ENCODE measurements at places on chromosomes 7 and 10.

- DNase-seq, result no peak
These were observed 117.9 kb downstream of the ADCY1 start for GRCh38 chr7:45692031-45692430.

DNA sequence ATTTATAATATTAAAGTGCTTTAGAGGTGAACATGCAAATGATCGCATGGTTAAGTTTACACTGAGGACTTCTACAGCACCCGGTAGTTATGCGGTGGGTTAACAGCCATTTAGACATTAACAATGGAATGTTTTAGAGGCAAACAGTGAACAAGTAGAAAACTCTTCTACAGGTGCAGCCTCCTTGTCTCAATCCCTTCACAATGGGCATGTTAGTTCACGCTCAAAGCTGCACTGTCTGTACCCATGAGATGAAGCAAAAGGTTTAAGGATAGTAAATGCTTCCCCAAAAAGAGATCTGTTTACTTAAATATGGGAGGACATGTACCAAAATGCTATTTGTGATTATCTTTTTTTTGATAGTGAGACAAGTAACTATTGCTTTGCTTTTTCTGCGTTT, 25.1 kb downstream of the PUS7 start:
- DNase-seq, result no peak

GRCh38 chr7:35908331-35909216, 107.7 kb downstream of the SEPTIN7 start:
- DNase-seq, result no peak

DNA sequence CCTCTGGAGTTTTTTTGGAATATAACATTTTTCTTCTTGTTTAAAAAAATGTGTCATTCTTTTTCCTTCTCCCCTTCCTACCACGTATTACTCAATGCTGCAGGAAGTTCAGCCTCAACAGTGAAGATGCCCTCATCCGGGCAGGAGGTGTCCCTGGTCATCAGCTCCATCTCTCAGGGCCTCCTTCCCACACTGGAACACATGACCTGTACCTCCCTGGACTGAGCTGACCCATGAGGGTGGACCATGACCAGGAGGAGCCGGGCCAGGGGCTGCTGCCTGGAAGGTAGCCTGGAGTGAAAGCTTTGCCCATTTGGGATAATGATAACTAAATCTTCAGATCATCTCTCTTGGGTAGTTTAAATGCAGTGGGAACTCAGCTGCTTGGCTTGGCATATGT, 316.5 kb upstream of the ZMIZ1 start:
- no peak for DNase-seq

DNA sequence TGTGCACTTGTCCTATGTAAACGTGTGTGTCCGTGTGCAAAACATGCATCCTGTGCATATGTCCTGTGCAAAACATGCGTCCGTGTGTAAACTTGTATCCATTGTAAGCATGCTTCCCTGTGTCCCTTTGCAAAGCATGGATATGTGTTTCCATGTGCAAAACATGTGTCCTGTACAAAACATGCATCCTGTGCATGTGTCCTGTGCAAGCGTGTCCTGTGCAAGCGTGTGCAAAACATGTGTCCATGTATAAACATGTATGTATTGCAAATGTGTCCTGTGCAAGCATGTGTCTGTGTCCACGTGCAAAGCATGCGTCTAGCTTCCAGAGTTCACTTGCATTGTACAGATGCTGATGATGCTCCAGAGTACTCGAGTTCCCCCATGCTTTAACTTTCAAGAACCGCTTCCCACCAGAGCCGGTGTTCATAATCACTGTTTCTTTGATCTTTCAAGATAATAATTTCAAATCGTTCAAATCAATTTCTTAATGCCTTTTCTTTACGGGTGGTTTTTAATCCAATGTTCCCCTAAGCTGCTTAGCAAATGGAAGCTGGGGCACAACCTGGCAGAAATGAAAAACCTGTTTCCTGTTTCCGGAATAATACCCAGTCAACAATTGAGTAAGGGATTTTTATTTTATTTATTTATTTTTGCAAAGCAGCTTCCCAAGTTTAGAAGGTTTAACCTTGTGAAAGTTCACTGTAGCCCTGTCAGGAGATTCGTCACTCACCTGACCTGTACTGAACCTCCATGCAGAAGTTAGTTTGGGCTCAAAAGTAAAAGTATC, 641 bp upstream of the ASB13 start:
- no peak for DNase-seq

DNA sequence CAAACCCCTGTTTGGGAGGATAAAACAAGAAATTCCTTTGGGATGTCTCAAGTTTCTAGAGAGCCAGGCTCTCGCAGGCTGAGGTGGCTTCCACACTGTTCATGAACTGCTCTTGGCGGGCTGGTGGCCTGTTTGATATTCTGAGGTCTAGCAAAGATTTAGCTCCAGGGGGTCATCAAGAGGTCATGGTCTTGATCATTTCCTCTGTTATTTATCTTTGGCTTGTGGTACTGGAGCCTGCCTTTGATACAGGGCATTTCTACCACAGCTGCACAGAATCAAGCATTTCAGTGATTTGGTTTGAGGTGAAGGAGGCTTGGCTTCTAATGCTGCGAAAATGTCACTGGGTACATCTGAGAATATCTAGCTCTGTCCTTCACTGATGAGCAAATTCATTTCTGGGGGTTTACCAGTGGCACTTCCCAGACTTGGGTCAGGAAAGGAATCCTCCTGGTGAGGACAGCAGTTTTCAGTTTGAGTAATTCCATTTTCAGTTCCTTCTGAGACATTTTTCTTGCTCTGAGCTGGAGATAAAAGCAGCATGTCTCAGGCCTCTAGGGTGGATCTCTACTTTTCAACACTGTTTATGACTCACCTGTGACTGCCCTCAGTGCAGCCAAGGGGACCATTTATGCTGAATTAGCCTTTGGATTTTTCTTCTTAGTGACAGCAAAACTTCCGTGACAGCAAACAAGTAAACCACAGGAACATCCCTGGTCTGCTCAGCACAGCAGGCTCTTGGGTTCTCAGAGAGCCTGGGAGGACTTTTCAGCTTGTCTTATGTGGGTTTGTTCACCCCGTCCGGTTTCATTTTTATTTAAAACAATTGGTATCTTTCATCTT, 312.0 kb downstream of the RNLS start:
- DNase-seq, result peak; percentile 45

DNA sequence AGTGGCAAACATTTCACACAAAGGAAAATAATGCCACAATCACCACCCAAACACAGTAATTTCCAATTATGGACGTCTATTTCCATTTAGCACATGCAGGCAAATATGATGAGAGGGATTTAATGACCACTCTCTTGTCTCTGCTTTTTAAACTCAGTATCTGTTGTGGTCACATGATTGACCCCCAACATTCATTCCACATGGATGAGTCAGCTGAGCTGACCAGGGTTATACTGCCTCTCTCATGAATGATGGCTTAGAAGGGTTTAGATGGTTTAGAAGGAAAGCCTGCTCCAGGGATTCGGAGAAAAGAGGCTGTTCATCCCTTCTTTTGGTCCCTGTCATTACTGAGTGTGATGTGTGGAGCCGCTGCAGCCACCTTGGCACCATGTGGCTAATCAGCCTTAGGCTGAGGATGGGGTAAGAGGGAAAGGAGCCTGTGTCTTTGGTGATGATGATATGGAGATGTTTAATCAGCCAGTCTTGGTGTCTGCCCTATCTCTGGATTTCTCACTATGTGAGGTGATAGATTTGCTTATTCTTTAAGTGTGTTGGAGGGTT, 38.2 kb upstream of the JAKMIP3 start:
- DNase-seq, result peak; percentile 43

DNA sequence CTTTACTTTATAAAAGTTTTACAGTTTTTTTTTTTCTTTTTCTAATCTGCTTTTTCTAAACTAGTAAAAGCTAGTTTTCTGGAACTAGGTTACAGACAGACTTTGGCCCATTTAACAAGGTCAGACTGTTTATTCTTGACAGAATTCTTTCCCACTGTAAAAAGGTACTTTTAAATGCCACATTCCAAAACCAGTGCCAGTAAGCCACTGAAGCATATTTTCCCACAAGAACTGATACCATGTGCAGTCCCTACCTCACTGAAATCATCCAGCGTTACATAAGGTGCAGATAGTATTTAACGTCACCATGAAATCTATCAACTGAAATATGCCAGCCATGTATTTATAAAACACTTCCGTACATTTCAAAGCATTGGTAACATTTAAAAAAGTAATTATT, 121.6 kb downstream of the CDK6 start:
- DNase-seq, result no peak

GRCh38 chr7:126792521-126792920, 460.2 kb downstream of the GRM8 start:
- DNase-seq, result no peak

DNA sequence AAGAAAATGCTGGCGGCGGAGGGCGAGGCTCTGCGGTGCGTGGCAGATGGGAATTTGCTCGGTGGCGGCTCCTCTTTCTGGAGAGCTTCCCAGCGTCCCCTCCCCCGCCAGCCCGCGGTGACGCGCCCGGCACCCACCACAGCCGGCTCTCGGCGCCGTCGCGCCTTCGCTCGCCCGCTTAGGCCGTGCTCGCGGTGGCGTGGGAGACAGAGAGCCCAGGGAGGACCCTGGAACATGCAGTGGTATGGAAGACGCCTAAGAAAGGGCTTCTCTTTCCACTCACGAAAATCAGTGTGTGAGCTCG, 576 bp upstream of the CSGALNACT2 start:
- peak; percentile 80 for DNase-seq

DNA sequence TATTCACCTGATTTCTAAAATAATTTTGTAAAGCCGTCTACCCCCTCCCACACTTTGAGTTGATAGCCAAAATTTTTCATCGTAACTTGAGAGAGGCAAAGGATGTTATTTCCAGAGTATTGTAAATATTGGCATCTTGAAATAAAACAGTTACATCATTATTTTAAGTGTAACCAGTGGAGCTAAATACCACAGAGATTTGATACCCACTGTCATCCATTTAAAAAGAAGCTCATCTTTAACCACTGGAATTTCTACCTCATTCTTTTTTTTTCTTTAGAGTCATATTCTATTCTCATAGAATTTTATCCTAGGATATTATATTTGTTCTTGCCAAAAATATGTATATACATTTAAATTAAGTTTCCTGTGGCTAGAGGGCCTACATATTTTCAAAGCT, 48.6 kb downstream of the CAMK1D start:
- DNase-seq, result no peak

GRCh38 chr7:158705234-158705850, 738 bp upstream of the NCAPG2 start:
- no peak for DNase-seq

GRCh38 chr10:10680496-10680895, 337.2 kb upstream of the CELF2 start:
- no peak for DNase-seq

GRCh38 chr7:104983076-104983577, 30.9 kb upstream of the KMT2E start:
- DNase-seq, result no peak

- DNase-seq, result no peak
These were observed 171.5 kb upstream of the NAMPT start for GRCh38 chr7:106456329-106456728.

GRCh38 chr10:30432622-30433305, 1.2 kb upstream of the MAP3K8 start:
- DNase-seq, result no peak

DNA sequence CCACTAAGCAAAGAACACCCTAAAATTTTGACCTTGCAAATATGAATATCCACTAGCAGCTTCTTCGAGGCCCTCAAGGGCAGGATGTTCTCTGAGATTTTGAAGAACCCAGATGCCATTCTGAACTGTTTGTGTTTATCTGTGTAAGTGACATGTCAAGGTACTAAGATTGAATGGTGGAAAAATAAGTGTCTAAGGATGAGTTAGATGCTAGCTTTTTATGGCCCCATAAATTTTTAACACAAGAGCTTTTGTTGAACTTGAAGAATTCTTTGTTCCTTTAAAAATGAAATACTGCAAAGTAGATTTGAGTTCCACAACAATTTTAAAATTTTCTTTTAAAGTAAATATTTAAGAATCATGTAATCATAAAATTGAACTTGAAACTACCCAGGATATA, 259.8 kb downstream of the CSTF2T start:
- DNase-seq, result no peak

DNA sequence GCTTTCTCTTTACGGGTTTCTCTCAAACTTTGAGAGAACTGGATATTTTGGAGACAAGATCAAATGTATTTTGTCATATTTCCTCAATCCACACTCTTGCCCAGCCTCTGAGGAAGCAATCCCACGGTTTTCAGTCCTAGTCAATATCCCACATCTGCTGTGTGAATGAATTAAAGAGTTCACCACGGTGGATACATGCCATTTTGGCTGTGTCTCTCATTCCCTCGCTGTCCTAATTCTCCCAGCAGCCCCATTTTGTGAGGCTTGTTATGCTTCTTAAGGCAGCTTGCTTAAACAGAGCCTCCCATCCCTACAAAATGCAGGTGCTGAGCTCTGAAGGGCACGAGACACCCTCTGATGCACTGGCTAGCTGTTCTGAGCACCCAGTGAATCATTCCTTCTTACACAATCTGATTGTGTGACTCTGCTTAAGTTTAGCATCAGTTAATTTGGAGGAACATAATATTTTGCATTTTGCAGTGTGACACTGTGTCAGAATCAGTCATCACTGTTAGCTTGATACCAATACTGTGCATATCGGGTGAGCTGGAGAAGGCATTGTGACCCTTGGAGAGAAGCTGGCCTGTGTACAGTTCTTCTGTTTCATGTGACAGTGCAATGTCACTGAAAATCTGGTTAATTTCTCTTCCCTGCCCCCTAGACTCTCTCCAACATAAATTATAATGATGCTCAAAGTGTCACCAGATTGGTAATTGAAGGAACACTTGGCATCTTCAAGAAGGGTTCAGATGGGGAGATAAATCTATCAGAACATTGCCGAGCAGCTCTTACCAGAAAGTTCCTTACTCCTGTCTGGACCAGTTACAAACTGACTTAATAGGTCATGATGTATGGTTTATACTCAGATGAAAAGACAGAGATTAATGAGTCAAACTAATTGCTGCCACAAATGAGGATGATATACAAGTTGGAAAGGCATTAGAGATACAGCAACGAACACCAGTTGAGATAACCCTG, 103.7 kb upstream of the AOAH start:
- DNase-seq, result no peak

DNA sequence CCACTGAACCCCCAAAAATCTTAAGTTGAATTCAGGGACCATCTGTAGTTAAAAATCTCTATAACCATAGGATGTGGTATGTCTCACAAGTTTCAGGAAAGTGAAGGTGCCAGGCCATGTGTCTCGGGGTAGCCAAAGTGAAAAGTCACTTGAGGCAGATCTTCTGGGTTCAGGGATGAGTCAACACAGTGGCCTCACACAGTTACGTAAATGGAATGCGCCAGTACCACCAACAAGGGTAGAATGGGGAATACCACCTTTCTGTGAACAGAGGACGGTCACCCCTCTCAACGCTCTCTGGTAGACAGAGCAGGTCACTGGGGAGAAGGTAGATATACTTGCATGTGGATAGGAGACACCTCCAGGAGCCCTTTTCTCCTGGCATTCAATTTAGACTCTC, 71.4 kb downstream of the ELMO1 start:
- DNase-seq, result no peak

DNA sequence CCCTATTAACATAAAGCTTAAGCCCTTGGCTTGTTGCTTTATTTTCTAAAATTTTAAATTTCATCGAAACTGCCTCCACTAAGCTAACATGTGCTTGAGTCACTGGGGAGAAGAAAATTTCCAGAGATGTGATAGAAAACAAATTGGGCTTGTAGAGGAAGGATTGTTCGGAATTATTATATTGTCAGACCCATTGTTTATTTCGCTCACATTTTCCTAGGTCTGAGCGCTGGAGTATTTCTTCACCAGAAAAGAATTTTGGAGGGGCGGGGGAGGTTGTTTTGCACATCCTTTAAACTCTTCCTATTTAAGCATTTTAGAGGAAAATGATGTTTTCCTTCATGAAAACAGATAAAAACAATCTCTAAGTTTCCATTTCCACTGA, 29.1 kb downstream of the CELF2 start:
- no peak for DNase-seq

GRCh38 chr7:142461437-142461836, 203.6 kb upstream of the PRSS58 start:
- DNase-seq, result no peak
